ENCODE measurements at places on chromosomes 3 and 15.

DNA sequence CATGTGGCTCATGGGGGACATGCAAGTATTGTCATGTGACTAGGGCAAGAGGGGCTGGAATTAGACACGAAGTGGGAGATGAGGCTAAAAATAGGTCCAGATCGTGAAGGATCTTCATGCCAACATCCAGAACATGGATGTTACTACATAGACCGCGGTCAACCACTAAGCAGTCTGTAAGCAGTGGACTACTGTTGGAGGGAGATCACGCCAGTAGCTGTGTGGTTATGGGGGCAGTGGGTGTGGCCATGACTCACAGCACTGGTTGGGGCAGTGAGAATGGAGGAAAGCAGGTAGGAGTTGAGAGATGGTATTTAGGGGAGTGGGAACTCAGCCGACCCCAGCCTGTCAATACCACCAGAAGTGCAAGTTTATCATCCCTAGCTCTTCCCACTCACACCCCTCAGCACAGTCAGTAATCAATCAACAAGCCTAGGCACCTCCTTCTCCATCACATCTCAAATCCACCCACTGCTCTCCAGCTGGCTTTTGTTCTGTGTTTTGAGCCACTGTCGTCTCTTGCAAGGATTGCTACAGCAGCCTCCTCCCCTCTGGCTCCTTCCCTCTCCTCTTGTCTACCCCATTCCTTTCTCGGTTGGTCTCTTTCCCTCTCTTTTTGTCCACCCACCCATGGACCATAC, 107.2 kb upstream of the ABHD17C start:
- no peak for DNase-seq

- no peak for DNase-seq
Observed at GRCh38 chr3:157261000-157261399, 101.1 kb upstream of the CCNL1 start.

DNA sequence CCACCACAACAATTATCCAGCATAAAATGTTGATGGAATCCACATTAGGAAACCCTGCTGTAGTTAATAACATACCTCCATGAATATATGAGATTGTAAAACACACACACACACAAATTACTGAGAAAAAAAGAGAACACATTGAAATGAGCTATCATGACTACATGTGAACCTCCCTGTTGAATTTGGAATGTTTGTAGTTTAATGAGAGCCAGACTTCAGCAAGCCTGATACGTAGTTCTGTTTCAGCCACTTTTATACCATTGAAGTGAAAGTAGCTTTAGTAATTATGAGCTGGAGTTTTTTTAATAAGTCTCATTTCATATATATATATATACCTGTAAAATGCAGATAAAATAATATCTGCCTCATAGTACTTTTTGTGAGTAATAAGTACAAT, 1146.4 kb downstream of the NAALADL2 start:
- no peak for DNase-seq

GRCh38 chr3:38137615-38138348, 679 bp upstream of the MYD88 start:
- DNase-seq: peak; percentile 52

- no peak for DNase-seq
Observed at GRCh38 chr3:43966126-43966525, 275.4 kb downstream of the ABHD5 start.

DNA sequence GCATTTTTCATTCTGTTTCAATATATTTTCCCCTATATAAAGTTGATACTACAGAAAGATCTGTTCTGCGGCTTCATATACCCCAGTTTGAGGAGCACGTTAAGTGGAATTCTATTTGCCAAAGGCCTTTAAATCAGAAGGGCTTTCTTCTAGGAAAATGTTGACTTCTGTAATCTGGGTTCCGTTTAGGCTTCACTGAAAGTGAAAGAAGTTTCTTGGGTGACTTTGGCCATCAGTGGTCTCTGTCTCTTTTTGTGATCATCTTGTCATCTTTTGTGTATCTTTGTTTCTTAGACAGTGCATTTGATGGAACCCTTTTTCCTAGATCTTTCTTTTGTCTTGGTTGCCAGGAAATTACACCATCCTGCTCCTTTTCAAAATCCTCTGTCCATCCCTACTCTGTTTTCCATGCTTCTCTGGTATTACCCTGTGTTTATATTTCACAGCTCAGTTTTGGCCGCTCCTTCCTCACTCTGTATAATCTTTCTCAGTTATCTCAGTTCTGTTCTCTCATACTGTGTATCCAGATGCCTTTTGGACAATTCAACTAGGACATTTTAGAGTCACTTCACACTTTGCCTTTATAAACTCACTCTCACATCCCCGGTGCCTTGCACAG, 40.7 kb upstream of the MAP3K13 start:
- DNase-seq: no peak

GRCh38 chr3:151726016-151726415, 7.7 kb upstream of the AADACL2 start:
- DNase-seq: no peak

DNA sequence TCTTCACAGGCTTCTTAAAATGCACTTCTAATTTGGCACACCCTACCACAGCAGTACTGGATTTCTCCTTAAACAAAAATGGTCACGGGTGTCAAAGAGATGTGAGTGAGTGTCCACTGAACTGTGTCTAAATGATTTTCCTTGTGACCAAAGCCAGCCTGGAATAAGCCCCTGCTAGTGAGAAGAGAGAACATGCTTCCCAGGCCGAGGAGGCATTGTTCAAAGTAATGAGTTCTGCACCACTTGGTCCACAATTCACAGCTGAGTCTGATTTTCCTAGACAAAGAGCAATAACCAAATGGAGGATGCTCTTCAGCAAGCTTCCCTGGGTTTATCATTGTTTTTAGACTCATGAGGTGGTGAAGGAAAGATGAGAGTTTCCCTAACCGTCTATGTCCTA, 3.8 kb downstream of the PLCH1 start:
- no peak for DNase-seq

DNA sequence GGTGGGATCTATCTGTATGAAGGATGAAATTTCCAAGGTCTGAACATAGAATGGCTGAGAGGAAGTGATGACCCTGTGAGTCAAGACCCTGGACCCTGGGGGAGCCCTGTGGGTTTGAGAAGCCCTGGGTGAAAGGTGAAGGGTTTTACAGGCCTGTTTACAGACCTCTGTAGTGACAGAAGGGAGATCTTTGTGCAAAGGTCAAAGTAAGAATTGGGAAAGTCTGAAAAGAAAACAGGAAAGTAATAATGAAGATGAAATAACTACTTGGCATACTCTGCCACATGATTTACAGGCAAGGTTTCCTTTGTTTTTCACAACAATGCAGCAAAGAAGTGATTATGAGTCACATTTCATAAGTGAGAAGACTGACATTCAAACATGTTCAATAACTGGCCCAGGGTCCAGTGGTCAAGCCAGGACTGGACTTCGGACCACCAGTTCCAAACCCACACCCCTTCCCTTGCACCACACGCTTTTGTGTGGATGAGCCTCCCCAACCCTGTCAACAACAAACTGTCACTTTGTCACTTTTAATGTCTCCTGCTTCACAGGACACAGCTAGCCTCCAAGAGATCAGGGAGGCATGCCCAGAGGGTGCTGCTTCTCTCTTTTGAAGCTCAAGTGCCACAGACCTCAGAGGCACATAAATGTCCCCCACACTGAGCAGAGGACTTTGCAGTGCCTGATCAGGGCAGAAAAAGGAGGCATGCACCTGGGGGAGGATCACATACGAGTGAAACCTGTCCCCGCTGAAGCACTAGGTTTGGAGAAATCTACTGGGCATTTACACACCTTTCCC, 21.5 kb downstream of the CD86 start:
- no peak for DNase-seq
